ENCODE measurements at places on chromosomes 12 and 14.

DNA sequence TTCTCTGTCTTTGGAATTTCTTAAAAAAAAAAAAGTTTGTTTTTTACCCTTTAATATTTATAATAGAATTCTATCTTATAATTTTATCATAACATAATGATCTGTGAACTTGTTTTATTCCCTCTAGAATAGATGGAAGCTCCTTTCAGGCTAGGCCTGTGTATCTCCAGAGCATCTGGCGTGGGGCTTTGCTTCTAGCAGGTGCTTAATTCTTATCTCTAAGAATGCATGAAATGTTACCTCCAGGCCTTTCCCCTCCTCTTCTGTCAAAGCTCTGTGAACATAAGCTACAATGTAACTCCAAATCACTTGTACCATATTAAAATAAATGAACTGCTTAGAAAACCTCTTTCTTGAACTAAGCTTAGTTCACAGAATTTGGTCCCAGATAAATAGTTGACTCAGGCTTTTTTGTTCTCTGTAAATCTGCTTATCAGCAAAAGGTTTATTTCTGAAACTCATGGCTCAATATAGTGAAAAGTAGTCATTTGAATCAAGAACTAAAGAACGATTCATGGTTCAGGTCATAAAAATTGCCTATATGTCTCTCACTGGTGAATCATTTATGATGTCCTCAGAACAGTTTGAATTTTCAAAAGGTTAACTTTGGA lies 407.1 kb downstream of the TRHDE start:
- no peak for DNase-seq

- no peak for DNase-seq
These were observed 825.2 kb downstream of the AACS start for GRCh38 chr12:125890366-125890905.

GRCh38 chr12:53123578-53124351 lies 20.5 kb downstream of the SOAT2 start:
- no peak for DNase-seq

- DNase-seq, result no peak
These were observed 218.3 kb downstream of the FOXN3 start for GRCh38 chr14:89198544-89199329.

GRCh38 chr12:82366197-82366596 lies 7.9 kb downstream of the METTL25 start:
- DNase-seq, result no peak

GRCh38 chr12:93581370-93581769 lies 8.9 kb downstream of the SOCS2 start:
- no peak for DNase-seq

DNA sequence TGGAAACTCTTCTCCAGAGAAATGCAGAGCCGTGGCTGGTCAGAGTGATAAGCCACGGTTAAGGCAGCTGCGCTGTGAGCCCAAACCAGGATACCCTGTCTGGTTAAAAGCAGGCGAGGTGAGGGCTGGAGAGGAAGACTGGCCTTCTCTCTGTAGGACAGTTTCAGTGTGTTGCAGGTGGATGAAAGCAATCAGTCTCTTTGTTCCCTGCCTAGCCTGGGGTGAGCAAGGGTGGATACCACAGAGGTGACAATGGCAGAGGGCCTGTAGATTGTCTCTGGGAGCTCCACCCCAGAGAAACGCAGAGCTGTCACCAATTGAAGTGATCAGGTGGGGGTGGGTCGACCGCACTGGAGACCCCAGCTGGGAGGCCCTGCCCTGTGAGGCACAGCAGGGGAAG lies 621.9 kb downstream of the LRFN5 start:
- DNase-seq, result no peak

GRCh38 chr12:122610911-122611310 lies 83.9 kb downstream of the KNTC1 start:
- DNase-seq, result no peak

DNA sequence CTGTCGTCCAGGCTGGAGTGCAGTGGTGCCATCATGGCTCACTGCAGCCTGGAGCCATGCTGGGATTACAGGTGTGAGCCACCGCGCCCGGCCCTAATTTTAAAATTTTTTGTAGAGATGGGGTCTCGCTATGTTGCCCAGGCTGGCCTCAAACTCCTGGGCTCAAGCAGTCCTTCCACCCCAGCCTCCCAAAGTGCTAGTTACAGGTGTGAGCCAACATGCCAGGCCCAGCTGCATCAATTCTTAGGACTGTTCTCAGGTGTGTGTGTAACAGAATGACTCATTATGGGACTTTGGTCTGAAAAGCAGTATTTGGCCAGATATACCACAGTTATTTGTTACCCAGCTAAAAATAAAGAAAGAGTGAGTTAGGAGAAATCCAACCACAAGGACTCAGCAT lies 17.4 kb downstream of the LETMD1 start:
- DNase-seq, result no peak

DNA sequence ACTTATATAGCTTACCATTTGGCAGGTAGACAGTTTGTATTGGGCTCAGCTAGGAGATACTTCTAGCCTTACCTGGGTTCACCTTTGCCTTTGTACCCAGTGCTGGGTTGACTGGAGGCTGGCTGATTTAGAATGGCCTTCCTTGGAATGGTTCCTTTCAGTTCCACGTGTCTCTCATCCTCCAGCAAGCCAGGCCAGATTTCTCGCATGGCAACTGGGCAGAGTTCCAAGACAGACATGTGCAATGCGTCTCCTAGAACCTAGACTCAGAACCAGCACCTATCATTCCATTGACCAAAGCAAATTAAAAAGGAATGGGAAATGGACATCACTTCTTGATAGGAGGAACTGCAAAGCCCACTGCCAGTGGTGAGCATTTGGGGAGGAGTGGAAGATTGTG lies 79.1 kb upstream of the BDKRB2 start:
- no peak for DNase-seq

DNA sequence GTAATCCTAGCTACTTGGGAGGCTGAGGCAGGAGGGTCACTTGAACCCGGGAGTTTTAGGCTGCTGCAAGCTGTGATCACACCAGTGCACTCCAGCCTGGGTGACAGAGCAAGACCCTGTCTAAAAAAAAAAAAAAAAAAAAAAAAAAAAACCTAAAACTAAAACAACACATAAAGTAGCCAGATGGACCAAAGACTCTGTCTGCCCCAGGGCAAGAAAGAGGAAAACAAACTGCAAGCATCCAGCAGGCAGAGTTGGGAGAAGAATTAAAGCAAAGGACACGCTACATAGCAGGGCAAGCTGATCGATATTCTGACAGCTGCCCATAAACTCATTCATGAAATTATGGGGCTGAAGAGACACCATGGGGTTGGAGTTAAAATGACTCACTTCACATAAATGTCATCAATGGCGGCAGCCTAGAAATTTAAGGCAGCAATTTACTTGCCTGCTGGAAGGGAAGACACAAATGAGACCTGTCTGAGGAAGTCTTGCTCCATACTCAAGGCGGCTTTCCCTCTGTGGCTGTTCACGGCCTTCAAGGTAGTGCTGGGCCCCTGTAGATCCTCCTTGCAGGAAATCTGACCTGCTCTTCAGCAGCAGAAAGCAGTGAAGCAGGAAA lies 259.1 kb upstream of the FKBP4 start:
- DNase-seq, result peak; percentile 32

DNA sequence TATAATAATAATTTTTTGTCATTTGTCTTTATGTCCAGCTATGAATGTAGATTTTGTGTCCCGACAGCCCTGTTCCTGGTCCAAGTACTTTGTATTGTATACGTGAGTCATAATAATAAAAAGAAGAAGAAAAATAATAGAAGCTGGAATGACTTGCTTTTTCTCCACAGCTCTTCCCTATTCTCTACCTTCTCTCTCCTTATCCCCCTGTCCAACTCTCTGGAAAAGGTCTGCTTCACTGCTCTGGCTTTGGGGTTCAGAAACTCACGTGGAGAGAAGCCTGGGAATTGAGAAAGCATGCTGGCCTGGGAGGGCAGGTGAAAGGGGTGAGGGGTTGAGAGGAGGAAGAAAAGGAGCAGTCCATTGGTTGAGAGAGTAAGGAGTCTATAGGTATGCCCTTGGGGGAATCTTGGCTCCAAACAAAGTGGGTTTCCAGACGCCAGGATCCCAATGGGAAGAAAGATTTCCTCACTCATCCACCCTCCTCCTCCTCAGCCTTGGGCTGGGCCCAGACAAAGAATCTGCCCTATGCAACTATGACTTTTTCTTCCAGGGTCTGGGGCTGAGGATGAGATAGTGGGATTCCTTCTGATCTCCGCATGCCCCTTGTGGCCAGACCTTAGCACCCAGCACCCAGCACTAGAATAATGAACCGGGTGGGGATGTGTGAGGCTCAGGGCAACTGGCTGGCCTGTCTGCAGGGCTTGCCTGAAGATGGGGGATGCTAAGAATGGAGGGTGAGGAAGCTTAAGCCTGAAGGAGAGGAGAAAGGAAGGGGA lies 4.0 kb downstream of the HOXC8 start:
- DNase-seq, result no peak

DNA sequence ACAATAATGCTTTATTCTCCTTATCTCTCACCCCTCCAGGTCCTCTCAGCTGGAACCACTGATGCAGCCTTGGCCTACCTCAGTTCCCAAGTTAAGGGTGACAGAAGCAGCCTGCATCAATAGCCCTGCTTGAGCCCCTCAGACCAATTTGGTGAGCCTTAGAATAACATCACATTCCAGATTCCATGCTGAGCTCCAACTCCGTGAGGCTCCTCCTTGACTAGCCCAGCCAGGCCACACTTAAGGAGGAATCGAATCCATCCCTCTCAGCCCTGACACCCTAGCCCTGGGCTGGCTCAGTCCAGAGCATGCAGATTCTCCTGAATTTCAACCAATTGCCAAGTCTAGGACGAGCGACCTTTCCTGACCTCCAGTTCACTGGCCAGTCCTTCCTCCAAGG lies 91.1 kb downstream of the ARMH4 start:
- no peak for DNase-seq

- DNase-seq, result no peak
These were observed 22.9 kb upstream of the CACNA1C start for GRCh38 chr12:2029851-2030250.

- DNase-seq, result peak; percentile 50
These were observed 105.9 kb upstream of the BCAT1 start for GRCh38 chr12:25054783-25055144.

DNA sequence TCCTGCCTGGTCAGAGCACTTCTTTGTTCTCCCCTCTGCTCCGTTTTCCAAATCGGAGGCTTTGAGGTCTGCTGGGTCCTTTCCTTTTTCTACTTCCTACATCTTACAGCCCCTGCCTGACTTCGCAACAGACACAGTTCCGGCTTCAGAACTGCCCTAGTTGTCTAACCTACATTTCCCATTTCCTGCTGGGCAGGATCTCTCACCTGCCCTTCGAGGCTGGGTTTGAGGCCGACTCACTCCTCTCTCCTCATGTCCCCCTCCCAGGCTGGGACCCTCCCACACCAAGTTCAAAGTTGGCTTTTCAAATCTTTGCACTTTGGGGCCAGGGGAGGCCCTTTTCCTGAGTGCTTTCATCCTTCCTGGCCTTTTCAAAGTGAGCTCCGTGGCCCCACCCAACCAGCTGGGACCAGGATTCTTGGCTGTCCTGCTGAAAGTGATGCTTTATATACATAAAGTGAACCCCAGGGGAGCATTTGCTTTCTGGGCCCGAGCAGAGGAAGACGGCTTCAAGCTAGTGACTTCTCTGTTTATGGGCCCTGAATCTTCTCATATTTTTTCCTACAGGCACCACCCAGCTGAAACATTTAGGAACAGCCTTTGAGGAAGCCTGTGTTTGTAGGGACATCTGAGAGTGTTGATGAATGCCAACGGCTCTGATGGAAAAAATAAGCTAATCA lies 281.0 kb upstream of the CRY1 start:
- no peak for DNase-seq

- peak; percentile 3 for DNase-seq
These were observed 902 bp downstream of the EML5 start for GRCh38 chr14:88791629-88792472.

All from NB4 (cell line).